T-cell (primary cell): ENCODE measurements at places on chromosomes 7 and 10.

DNA sequence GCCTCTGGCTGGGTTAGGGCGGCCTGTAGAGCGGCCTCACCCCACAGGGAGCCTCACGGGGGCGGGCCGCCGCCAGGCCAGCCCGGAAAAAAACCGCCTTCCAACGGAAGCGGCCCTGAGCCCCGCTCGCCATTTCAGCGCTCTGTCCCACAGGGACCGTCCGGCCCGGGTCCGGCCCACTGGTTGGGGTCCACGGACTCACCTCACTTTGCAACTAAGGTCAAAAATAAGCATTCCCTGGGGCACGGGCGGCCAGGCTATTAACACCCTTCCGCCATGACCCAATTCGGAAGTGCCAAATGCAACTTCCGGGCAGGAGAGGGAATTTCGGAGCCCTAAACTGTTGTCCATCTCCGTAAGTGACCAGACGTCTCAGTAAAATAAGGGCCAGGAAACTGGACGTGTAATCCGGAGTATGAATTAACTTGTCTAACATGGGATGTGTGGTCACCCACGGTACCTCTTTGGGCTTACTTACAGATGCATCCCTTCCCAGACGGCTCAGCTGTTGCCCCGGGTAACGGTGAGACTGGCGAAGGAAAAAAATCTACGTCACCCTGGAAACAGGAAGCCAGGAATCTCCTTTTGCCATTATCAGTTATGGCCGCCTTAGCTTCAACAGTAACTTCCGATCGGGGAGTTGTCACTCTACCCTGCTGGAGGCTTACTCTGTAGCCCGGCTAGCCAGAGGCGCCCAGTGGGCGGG is at the start of gene BBIP1:
BBIP1 (minus strand) TSS at position 538 of the 706 bp plus-strand sequence. CDS start 1,023 bp downstream, outside the sequence.
- peak within 1 kb of the TSS; percentile 81 for H3K4me3 ChIP-seq
- H3K27ac ChIP-seq: peak within 1 kb of the TSS; percentile 97
- H3K4me1 ChIP-seq: peaks cover 6% of the 10 kb centered on the region
- no peak for DNase-seq
- H3K36me3 ChIP-seq: peaks cover 7% of the 10 kb centered on the region

DNA sequence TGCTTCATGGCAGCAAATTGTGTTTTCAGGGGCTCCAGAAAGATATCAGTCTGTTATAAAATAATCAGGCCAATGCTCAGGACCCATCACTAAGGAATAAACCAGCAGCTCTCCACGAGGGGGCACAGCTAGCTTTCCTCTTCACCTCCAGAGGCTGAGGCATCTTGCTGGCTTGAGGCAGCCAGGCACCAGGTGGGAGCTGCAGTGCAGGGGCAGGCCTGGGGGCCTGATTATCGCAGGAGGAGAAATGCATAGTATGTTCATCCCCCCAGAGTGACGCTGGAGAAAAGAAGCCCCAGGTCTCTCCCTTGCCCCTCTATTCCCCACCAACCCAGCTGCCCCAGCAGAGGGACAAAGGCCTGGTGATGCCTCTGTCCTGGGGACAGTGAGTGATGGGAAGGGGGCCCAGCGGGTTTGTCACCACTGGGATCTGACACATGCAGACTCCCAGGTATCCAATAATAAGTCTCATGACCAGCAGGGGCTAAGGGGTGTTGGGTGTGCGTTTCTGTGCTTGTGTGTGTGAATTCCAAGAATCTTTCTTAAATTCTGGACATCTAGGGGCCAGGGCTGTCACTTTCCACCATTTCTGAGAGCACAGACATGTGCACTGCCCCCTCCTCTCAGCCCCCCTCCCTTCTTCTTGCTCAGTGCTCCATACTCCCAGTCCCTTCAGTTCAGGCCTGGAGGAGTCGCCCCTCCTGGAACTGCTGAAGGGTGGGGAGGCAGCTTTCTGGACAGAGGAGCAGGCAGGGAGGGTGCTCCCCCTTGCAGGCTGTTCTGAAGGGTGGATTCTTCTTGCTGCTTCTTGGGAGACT is 128.1 kb upstream of the FAM20C start:
- H3K27me3 ChIP-seq: peaks cover 47% of the 10 kb centered on the region
- H3K27ac ChIP-seq: no peak overlapping the region
- no peaks in the 10 kb centered on the region for H3K4me1 ChIP-seq

DNA sequence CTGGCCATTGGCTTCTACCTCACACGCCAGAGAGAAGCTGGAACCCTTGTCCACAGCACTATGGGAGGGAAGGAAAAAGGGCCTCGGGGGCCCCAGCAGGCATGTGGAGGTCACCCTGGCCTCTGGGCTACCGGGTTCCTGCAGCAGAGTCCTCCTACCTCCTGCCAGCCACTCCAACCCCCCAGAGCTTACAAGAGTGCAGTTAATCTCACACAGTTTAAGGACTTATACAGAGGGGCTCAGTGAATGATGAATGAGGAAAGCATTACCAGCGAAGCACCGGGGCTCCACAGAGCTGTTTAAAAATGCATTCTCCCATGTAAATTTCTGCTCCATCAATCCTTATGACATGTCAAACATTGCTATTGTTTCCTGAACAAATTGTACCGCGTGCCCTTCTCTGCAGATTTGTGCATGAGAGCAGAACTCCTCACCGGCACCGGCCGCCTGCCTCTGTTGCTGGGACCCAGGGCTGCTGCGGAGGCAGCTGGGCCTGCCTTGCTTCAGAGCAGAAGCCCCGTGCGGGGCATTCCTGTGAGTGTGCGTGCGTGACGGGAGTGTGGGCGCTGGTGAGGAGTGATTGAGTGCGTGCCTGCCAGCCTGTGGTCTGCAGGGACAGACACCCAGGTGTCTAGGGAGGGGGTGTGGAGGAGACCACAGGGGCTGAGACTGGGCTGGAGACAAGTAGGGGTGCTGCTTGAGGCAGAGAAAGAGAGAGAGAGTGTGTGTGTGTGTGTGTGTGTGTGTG is 52.8 kb downstream of the C10orf105 start:
- H3K4me3 ChIP-seq: no peak overlapping the region
- no peak overlapping the region for H3K27ac ChIP-seq
- peaks cover 15% of the 10 kb centered on the region for H3K4me1 ChIP-seq
- no peak for DNase-seq
- H3K27me3 ChIP-seq: peaks cover 3% of the 10 kb centered on the region

DNA sequence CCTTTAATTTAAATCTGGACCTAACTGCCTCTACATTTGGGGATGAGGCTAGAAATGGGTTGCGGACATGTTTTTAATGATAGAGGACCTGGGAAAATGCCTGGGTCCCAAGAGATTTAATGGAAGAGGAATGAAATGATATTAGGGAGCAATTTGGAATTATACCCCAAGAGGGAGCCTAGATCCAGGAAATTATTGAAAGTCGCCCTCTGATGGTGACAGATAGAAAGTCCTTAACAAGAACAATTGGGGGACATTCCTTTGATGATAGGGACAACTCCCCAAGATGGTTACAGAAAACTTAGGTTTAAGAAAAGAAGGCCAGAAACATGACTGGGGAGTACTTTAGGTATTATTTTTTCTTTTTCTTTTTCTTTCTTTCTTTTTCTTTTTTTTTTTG is 9.5 kb upstream of the TSGA13 start:
- H3K4me3 ChIP-seq: no peak overlapping the region
- H3K4me1 ChIP-seq: no peaks in the 10 kb centered on the region
- no peak for DNase-seq
- H3K27me3 ChIP-seq: peaks cover 5% of the 10 kb centered on the region
- no peaks in the 10 kb centered on the region for H3K36me3 ChIP-seq

GRCh38 chr10:60340973-60341372 is 48.7 kb downstream of the ANK3 start:
- H3K27me3 ChIP-seq: no peaks in the 10 kb centered on the region
- no peak overlapping the region for H3K4me3 ChIP-seq
- H3K36me3 ChIP-seq: no peaks in the 10 kb centered on the region

DNA sequence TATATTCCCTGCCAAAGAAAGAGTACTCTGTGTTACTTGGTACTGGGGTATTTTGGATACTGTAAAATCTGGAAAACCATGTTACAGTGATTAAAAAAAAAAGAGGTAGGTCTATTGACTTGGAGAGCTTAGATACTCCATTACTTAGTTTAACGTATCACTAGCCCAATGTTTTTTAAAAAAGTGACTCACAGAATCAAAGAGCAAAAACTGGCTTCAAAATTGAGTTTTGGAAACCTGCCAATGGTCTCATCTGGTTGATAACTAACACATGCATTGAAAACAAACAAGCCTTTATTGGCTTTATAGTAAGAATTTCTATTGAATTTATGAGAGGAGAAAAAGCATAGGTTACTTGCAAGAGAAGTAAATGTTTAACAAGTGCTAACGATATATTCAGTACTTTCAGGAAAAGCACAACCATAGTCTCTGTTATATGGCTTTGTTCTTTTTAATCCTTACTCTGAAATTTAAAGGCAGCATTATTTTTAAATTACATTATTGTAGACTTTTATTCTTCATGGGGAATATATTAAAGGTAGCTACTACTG is 563.3 kb upstream of the SORCS1 start:
- no peaks in the 10 kb centered on the region for H3K4me1 ChIP-seq
- no peak overlapping the region for H3K27ac ChIP-seq
- no peak for DNase-seq

- no peak for DNase-seq
- no peak overlapping the region for H3K4me3 ChIP-seq
- H3K27ac ChIP-seq: no peak overlapping the region
- no peaks in the 10 kb centered on the region for H3K4me1 ChIP-seq
- H3K27me3 ChIP-seq: no peaks in the 10 kb centered on the region
These were observed 119.3 kb downstream of the CUX1 start for GRCh38 chr7:101936611-101937231.

- H3K4me1 ChIP-seq: no peaks in the 10 kb centered on the region
- no peak for DNase-seq
- no peak overlapping the region for H3K4me3 ChIP-seq
- H3K36me3 ChIP-seq: no peaks in the 10 kb centered on the region
- no peak overlapping the region for H3K27ac ChIP-seq
- H3K27me3 ChIP-seq: no peaks in the 10 kb centered on the region
These were observed 11.6 kb downstream of the PDLIM1 start for GRCh38 chr10:95279042-95279820.

GRCh38 chr7:113677811-113678210 is 241.0 kb downstream of the PPP1R3A start:
- H3K4me1 ChIP-seq: no peaks in the 10 kb centered on the region
- no peak for DNase-seq
- H3K27me3 ChIP-seq: no peaks in the 10 kb centered on the region
- no peaks in the 10 kb centered on the region for H3K36me3 ChIP-seq
- H3K27ac ChIP-seq: no peak overlapping the region

DNA sequence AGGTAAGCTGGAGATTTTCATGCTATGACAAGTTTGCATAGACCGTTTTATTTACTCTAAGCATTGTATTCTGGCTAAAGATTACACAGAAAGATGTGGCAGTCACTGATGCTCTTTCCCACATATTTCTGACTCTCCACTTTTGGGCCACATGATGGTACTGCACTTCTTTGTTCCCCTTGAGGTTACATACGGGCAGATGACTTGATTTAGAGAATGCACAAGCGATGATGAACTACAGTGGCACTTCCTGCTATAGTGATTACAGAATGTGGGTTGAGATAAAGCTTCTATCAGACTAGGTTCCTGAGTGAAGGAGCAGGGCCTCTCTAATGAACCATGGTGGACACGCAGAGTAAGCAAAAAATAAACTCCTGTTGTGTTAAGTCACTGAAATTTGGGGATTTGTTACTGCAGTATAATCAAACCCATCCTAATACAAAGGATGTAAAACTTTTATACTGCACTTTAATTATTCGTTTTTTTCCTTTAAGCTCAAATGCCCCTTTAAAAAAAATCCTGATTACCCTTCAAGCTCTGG is 177.9 kb downstream of the TAX1BP1 start:
- H3K36me3 ChIP-seq: no peaks in the 10 kb centered on the region
- no peaks in the 10 kb centered on the region for H3K4me1 ChIP-seq
- H3K4me3 ChIP-seq: no peak overlapping the region
- no peaks in the 10 kb centered on the region for H3K27me3 ChIP-seq

GRCh38 chr7:2510130-2510776 is 9.3 kb upstream of the LFNG start:
- peak overlapping the region; percentile 92 for H3K27ac ChIP-seq
- H3K4me3 ChIP-seq: peak overlapping the region; percentile 42
- H3K36me3 ChIP-seq: no peaks in the 10 kb centered on the region
- no peak for DNase-seq
- no peaks in the 10 kb centered on the region for H3K27me3 ChIP-seq
- peaks cover 40% of the 10 kb centered on the region for H3K4me1 ChIP-seq

DNA sequence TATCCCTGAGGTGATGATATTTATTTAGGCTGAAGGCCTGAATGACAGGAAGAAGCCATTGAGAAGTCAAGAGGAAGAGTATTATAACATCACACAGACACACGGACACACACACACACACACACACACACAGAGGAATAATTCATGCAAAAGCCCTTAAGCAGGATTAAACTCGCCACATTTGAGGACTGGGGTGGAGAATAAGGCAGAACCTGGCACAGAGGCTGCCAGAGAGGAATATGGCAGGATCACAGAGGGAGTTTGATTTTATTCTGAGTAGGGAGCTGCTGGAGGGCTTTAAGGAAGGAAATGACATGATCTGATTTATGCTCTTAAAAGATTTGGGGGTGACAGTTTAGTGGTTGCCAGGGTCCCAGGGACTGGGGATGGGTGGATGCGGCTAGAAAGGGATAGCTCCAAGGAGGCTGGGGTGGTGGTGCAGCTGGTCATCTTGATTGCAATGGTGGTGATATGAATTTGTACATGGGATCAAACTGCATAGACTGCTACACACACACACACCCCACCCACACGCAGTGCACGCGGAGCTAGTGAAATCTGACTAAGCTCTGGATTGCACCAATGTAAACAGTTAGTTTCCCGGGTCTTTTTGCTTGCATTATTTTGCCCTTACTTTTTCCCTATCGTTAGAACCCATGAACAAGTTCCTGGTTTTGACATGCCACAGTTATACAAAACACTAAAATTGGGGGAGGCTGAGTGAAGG is 11.2 kb downstream of the SMURF1 start:
- H3K27me3 ChIP-seq: no peaks in the 10 kb centered on the region
- DNase-seq: no peak
- H3K27ac ChIP-seq: no peak overlapping the region
- peaks cover 6% of the 10 kb centered on the region for H3K4me1 ChIP-seq

GRCh38 chr10:47452495-47453140 is 31.3 kb downstream of the ANXA8 start:
- H3K27ac ChIP-seq: no peak overlapping the region
- no peaks in the 10 kb centered on the region for H3K36me3 ChIP-seq
- H3K4me1 ChIP-seq: peaks cover 10% of the 10 kb centered on the region
- peaks cover 52% of the 10 kb centered on the region for H3K27me3 ChIP-seq

- H3K4me1 ChIP-seq: no peaks in the 10 kb centered on the region
- DNase-seq: no peak
- no peak overlapping the region for H3K4me3 ChIP-seq
- no peak overlapping the region for H3K27ac ChIP-seq
- no peaks in the 10 kb centered on the region for H3K36me3 ChIP-seq
These were observed 44.8 kb downstream of the CLIP2 start for GRCh38 chr7:74334030-74334429.
